ENCODE measurements at places on chromosomes 12 and 14.

DNA sequence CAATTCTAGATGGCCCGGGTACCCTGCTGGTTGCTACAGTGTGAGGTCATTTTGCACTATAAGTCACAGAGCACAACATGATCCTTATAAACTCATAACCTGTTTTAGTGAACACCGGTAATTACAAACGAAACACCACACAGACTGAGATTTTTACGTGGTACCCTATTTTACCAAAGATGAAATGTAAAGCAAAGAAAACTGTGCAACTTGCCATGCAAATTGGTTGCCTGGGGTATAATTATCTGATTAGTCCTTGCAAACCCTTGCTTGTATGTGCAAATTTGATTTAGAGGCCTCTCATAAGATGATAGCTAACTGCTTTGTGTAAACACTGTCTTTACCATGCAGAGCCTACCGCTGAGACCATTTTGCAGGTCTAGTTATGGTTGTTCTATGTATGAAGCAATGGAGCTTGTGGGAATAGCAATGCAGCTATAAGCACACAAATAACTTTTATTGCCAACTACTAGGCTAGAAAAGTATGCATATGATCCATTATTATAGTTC lies 372.1 kb upstream of the FAR2 start:
- no peaks in the 10 kb centered on the region for H3K27me3 ChIP-seq
- H3K4me1 ChIP-seq: no peaks in the 10 kb centered on the region
- DNase-seq: no peak
- no peak overlapping the region for H3K27ac ChIP-seq
- H3K36me3 ChIP-seq: no peaks in the 10 kb centered on the region
- H3K4me3 ChIP-seq: no peak overlapping the region

DNA sequence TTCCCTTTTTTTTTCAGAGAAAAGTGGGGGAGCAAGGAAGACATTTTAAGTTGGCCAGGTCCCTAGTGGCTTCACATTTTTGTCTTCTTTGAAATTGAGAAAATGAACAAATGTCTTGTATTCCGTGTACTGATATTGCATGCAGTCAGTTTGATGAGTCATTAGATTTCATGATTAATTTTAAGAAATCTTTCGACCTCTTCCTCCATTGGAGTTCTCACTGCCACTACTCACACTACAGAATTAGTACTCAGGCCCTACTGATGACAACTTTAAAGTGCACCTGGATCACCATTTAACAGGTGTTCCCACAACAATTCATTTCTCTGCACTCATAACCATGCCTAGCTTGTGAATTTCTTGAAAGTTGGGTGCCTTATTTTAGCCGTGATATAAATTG lies 50.5 kb downstream of the SAMD4A start:
- H3K4me3 ChIP-seq: no peak overlapping the region
- no peak for DNase-seq
- no peaks in the 10 kb centered on the region for H3K27me3 ChIP-seq
- H3K36me3 ChIP-seq: no peaks in the 10 kb centered on the region

DNA sequence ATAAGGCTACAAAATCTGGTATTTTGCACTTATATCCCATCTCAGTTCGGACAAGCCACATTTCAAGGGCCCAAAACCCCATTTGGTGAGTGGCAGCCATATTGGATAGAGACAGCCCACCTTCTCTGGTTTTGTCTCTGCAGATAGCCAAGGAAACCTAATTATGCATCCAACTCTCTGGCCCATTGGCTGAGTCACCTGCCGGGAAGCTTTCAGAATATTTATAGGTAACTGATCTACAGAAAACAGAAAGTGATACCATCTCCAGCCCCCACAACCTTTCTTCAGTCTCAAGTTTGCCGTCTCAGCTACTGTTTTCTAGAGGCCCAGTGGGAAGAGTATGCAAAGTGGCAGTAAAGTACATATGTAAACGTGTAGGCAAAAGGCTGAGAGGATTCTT lies 33.7 kb upstream of the PPP1CC start:
- H3K27ac ChIP-seq: no peak overlapping the region
- H3K36me3 ChIP-seq: no peaks in the 10 kb centered on the region
- peak; percentile 38 for DNase-seq
- H3K27me3 ChIP-seq: no peaks in the 10 kb centered on the region

- H3K36me3 ChIP-seq: no peaks in the 10 kb centered on the region
- no peak for DNase-seq
- no peak overlapping the region for H3K4me3 ChIP-seq
- peaks cover 28% of the 10 kb centered on the region for H3K4me1 ChIP-seq
- H3K27ac ChIP-seq: no peak overlapping the region
Observed at GRCh38 chr12:116433249-116433648, 125.9 kb upstream of the MAP1LC3B2 start.

- no peak for DNase-seq
- no peaks in the 10 kb centered on the region for H3K27me3 ChIP-seq
- H3K27ac ChIP-seq: peak overlapping the region; percentile 38
- H3K36me3 ChIP-seq: peaks cover 3% of the 10 kb centered on the region
- peaks cover 46% of the 10 kb centered on the region for H3K4me1 ChIP-seq
- H3K4me3 ChIP-seq: no peak overlapping the region
Observed at GRCh38 chr12:89345830-89346740, 6.2 kb downstream of the DUSP6 start.

DNA sequence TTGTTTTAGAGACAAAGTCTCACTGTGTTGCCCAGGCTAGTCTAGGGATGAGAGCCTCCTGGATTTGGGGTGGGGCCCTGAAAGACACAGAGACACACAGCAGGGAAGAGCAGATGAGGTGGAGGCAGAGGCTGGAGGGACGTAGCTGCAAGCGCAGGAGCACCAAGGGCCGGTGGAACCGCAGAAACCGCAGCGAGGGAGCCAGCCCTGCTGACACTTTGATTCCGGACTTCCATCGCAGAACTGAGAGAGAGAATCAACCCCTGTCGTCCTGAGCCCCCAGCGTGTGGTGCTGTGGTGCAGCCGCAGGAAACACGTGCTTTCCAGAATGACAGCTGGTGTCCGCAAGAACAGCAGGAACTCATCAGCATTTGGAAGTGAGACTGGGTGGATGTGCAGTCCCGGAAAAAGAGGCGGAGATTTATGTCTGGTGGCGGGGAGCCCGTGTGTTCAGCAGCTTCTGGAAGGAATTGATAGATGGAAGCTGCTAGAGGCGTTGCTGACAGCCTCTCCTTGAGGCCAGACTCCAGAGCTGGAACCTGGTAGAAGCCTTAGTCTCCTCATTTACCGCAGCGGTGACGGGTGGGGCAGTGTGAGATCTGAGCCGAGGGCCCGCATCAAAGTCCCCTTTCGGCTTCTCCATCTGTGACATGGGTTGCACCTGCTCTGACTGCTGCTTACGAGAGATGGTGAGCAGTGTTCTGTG lies 21.9 kb upstream of the KLC1 start:
- peak overlapping the region; percentile 37 for H3K27ac ChIP-seq
- no peak overlapping the region for H3K4me3 ChIP-seq
- H3K27me3 ChIP-seq: peaks cover 4% of the 10 kb centered on the region
- no peaks in the 10 kb centered on the region for H3K36me3 ChIP-seq

DNA sequence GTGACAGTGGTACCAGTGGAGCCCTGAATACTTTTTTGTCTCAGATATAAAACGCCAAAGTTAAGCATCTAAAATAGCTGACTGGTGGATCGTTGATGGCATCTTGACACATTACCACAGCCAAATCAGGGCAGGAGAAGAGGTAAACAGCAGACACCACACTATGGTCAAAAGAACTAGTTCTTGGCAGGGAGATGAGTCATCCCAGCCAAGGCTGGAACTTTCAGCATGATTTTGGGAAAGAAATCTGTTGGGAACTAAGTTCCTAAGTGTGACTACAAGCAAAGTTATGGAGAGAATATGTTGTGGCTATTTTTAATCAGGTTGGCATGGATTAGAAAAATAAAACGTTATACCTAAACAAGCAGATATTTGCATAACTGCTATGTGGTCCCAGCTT lies 36.9 kb downstream of the LGR5 start:
- no peak overlapping the region for H3K27ac ChIP-seq
- H3K4me3 ChIP-seq: no peak overlapping the region
- no peaks in the 10 kb centered on the region for H3K4me1 ChIP-seq
- DNase-seq: no peak
- no peaks in the 10 kb centered on the region for H3K27me3 ChIP-seq

GRCh38 chr14:62364161-62364560 lies 601.9 kb downstream of the SNAPC1 start:
- DNase-seq: no peak
- no peaks in the 10 kb centered on the region for H3K36me3 ChIP-seq
- H3K4me3 ChIP-seq: no peak overlapping the region
- H3K27me3 ChIP-seq: no peaks in the 10 kb centered on the region

GRCh38 chr14:95835121-95835730 lies 41.4 kb upstream of the TUNAR start:
- H3K27me3 ChIP-seq: no peaks in the 10 kb centered on the region
- no peaks in the 10 kb centered on the region for H3K4me1 ChIP-seq
- H3K4me3 ChIP-seq: no peak overlapping the region
- no peaks in the 10 kb centered on the region for H3K36me3 ChIP-seq
- H3K27ac ChIP-seq: no peak overlapping the region

DNA sequence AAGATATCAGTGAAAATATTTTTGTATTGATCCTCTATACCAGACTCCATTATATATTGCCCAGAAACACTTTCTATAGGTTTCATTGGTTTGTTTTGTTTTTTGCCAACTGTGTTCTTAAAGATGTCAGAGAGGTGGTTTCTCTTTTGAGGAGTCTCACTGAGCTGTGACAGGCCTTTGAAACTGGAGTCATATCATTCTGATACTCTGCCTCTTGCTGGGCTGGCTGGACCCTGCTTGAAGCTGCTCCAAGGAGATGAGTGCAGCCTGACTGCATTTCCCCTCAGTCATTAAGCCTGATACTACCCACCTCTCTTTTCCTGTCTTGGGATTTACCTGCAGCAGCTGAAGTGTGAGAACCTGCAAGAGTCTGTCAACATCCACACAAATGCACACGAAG lies 16.4 kb upstream of the TAS2R30 start:
- no peak for DNase-seq
- H3K27ac ChIP-seq: no peak overlapping the region
- H3K4me1 ChIP-seq: no peaks in the 10 kb centered on the region
- H3K36me3 ChIP-seq: no peaks in the 10 kb centered on the region

- H3K36me3 ChIP-seq: peaks cover 3% of the 10 kb centered on the region
- DNase-seq: no peak
- peaks cover 2% of the 10 kb centered on the region for H3K4me1 ChIP-seq
- H3K27ac ChIP-seq: no peak overlapping the region
- H3K27me3 ChIP-seq: no peaks in the 10 kb centered on the region
Observed at GRCh38 chr14:89371585-89372511, 45.2 kb downstream of the FOXN3 start.

GRCh38 chr12:93315907-93316622 lies 61.7 kb upstream of the NUDT4 start:
- H3K36me3 ChIP-seq: no peaks in the 10 kb centered on the region
- H3K4me1 ChIP-seq: no peaks in the 10 kb centered on the region
- no peaks in the 10 kb centered on the region for H3K27me3 ChIP-seq

GRCh38 chr14:90388437-90388836 lies 8.4 kb upstream of the CALM1 start:
- no peaks in the 10 kb centered on the region for H3K36me3 ChIP-seq
- no peak overlapping the region for H3K27ac ChIP-seq
- DNase-seq: no peak
- H3K27me3 ChIP-seq: no peaks in the 10 kb centered on the region
- no peak overlapping the region for H3K4me3 ChIP-seq

- no peak overlapping the region for H3K27ac ChIP-seq
- DNase-seq: no peak
- no peaks in the 10 kb centered on the region for H3K27me3 ChIP-seq
- H3K4me1 ChIP-seq: no peaks in the 10 kb centered on the region
- H3K4me3 ChIP-seq: no peak overlapping the region
Observed at GRCh38 chr14:104428333-104428851, 151.2 kb upstream of the C14orf180 start.

- peak; percentile 37 for DNase-seq
- no peaks in the 10 kb centered on the region for H3K27me3 ChIP-seq
- H3K4me1 ChIP-seq: peaks cover 2% of the 10 kb centered on the region
- no peak overlapping the region for H3K4me3 ChIP-seq
Observed at GRCh38 chr12:89756585-89757398, 48.2 kb upstream of the ATP2B1 start.

GRCh38 chr12:24561411-24561871 lies 387.5 kb downstream of the BCAT1 start:
- H3K4me3 ChIP-seq: peak overlapping the region; percentile 61
- H3K27ac ChIP-seq: no peak overlapping the region
- H3K36me3 ChIP-seq: no peaks in the 10 kb centered on the region
- no peaks in the 10 kb centered on the region for H3K27me3 ChIP-seq

- no peak overlapping the region for H3K27ac ChIP-seq
- DNase-seq: no peak
- H3K36me3 ChIP-seq: no peaks in the 10 kb centered on the region
- H3K4me3 ChIP-seq: no peak overlapping the region
- H3K4me1 ChIP-seq: no peaks in the 10 kb centered on the region
Observed at GRCh38 chr14:32594766-32595165, 265.7 kb downstream of the AKAP6 start.

- H3K27me3 ChIP-seq: no peaks in the 10 kb centered on the region
- H3K4me3 ChIP-seq: no peak overlapping the region
- H3K36me3 ChIP-seq: no peaks in the 10 kb centered on the region
- no peak for DNase-seq
Observed at GRCh38 chr12:65620046-65620445, 204.2 kb upstream of the HMGA2 start.

- peaks cover 55% of the 10 kb centered on the region for H3K27me3 ChIP-seq
- DNase-seq: no peak
- no peak overlapping the region for H3K27ac ChIP-seq
- no peaks in the 10 kb centered on the region for H3K36me3 ChIP-seq
- H3K4me1 ChIP-seq: no peaks in the 10 kb centered on the region
Observed at GRCh38 chr14:77268989-77269600, 1.9 kb downstream of the NGB start.

DNA sequence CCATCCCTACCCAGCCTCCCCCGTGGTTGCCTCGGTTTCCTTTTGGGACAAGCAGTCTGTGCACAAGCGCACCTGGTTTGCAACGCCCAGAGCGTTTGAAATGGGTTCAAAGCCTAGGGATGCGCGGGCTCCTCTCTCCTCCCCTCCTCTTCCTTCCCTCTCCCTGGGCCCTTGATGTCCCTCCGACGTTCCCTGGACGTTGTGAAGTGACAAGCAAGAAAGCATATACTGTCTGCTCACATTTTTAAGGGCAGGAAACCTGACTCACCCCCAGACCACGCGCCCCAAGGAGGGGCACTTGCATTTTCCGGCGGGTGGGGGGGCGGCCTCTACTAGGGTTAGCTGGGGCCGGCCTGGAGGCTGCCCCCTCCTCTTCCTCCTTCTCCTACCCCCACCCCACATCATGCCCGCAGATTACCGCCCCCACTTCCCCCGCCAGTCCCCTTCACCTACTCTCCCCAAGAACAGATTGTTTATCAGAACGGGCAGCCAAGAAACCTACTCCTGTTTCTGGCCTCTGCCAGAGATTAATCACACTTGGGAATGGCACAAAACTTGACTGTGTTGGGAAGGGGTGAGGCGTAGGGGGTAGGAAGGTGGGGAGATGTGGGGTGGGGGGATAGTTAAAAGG lies 9.5 kb upstream of the IRF2BPL start:
- peak overlapping the region; percentile 99 for H3K27ac ChIP-seq
- peak overlapping the region; percentile 14 for H3K4me3 ChIP-seq
- H3K4me1 ChIP-seq: peaks cover 98% of the 10 kb centered on the region
